Urothelium cell line (cell line): ENCODE measurements at places on chromosomes 1 and 21.

DNA sequence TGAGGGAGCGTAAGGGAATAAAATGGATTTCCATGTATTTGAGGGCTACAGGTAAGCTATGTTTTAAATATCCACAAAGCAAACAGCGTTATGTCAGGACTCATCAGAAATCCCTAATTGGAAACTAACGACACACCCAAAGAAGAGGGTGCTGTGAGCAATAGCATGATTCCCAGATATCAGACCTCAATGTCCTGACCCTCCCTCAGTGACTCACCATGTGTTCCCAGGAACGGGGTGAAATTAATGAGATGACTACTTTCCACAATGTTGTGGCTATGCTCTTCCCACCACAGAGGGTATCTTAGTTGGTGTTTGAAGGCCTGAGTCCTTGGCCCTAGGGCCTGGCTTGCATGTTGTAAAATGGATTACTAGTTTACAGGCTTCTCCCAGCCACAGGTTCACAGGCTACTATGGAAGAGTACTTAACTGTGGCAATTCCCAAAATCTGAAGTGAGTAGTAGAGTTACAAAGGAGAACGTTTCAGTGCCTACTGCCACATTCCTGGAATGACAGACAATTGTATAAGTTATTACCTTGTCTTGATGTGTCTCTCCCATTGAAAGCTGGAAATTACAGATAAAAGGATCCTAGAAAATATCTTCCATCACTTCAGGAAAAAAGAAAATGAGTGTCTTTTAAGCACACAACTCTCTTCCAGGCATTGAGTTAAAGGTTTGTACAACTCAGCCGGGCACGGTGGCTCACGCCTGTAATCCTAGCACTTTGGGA is 1.7 kb upstream of the KRTAP11-1 start:
- peak; percentile 29 for DNase-seq

DNA sequence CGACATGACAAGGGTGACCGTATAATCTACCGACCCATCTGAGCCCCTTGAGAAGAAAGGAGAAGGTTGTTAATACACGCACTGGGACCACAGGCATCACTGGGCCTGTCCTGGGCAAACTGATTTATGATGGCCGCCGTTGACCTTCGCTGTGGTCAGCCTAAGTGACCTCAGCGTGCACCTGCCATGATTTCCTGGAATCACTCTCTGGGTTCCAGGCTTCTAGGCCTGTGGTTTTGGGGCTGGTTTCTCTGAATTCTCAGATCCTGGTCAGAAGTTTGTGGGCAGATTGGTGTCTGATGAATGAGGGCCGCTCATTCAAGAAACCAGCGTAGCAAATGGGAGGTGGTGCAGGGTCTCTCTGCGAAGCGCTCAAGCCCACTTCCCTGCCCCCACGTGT is 64.0 kb downstream of the SIK1 start:
- DNase-seq: no peak

DNA sequence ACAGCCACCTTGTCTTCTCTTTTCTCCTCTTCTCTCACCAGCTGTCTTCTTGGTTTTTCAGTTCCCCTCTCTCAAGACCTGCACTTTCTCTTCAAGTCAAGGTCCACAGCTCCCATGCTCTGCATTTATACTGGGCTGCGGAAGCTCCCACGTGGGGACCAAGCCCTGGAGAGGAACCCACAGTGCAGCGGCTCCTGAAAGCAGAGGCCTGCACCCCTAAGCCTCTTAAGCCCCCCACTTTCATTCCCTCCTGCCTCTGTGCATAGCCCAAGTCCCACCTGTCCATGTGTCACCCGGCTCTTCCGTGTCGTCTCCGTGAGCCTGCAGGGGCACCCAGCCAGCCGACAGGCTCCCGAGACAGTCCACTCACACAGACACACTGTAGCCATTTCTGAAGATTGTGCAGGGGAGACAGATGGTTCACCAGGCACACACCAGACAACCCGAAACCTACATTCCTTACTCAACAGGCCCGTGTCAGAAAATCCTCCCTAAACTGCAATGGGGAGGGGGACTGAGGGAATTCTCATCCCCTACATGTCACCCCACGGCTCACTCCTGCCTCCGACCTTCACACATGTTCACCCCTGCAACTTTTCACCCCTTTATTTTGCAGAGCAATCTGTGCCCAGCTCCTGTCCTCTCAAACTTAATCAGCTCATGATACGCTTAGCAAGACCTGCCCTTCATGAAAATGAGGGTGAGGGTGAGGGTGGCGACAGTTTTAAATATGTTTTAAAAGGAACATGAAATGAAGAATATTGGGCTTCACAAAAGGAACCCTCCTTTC is 6.3 kb downstream of the MX2 start:
- no peak for DNase-seq

- peak; percentile 75 for DNase-seq
These were observed 23.1 kb downstream of the IL10RB start for GRCh38 chr21:33289199-33289819.

DNA sequence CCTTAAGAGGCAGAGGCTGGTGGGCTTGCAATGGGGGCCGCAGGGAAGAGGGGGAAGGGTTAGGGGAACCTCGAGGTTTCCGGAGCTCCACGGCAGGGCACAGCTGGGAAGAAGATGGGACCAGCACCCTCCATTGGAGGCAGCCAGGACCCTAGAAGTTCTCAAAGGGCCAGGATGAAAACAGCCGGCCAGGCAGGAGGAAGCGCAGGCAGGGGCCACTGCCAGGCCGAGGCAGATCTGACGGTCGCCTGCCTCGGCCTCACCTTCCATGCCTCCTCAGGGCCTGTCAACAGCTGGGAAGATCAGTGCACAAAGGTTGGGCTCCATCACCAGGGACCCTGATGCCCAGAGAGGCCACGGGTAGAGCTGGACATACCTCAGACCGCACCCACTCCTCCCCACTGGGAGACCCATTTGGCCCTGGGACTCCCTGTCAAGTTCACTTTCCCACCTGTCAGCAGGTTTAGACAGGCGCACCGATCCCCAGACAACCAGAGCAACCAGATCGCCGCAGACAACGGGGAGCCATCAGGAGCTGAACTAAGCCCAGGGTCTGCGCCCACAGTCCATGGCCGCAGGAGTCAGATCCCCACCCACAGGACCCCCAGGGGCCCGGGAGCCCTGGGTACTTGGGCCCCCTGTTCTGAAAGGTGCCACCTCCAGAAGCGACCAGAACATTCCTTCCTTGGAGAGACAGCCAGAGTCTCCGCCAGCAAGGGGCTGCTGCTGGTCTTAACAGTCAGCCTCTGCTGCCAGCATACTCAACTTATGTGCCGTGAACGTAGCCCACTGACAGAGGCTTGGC is 2.2 kb downstream of the SLC19A1 start:
- no peak for DNase-seq

- DNase-seq: no peak
These were observed 87.1 kb upstream of the CACNA1E start for GRCh38 chr1:181396171-181396670.

- DNase-seq: peak; percentile 55
These were observed 71.1 kb upstream of the ERRFI1 start for GRCh38 chr1:8097077-8097799.

DNA sequence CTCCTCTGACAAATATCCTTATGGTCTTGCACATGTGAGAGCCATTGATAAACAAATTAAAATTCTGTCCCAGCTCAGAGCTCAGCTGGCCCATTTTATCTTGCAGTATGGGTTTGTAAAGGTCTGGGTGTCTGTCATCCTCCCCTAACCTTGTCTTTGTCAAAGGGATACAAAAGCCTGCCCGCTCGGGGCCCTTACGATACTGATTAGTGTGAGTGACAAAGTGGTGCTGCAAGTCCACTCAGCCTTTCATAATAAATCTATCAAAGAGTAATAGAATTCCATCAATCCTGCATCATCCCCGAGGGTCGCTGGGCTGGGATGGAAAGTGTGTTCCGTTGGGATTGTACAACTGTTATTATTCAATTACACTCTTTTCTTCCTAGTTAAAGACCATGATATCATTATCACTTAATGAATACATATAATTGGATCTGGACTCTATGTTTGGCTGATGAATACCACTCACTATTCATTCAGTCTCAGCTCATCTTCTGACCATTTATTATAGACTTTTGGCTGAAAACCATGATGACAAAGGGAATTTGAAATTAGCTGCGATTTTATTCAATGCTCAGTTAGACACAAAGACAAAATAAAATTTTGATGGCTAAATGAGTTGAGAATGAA is 122.5 kb upstream of the FOXD3 start:
- no peak for DNase-seq

DNA sequence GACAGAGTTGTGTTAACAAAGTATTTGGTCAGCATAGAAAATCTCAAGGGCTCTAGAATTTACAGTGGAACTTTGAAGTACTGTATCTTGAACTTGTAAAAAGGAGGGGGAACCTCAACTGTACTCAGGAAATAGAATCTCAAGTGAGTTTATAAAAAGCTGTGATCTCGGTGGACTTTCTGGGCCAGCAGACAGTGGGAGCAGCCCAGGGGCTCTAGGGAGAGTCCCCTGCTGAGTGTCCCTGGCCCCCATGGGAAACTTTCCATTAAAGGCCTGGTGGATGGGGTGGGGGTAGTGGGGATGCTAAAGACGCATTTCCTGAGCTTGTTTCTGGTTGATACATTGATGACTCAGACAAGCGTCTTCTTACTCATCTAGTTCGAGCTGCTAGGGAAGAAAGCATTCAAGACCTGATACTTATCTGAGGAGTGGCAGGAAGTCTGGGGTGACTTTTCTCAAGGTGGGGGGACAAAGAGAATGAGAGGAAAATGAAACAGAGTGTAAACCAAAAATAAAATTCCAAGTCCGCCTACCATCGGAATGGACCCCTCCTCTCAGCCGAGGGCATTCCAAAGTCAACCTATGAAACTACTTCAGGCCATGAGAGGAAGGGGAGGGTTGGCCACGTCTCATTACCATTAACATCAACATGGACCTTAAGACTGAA is 65.5 kb downstream of the NID1 start:
- peak; percentile 72 for DNase-seq

DNA sequence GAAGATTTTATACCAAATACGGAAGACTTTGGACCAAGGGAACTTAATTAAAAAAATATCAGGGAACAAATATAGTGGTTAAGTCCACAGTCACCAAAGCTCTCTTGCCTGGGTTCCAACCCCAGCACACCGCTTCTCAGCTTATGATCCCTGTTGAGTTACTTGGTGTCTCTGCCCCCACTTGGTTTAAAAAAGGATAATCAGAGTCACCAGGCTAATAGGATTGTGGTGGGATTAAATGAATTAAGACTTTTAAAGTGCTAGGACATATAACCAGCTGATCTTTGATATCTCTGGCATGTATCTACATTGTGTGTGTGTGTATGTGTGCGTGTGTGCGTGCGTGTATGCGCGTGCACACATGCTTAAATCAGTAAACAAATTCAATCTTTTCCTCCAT is 474.7 kb upstream of the DAB1 start:
- no peak for DNase-seq

- DNase-seq: no peak
These were observed 71.1 kb downstream of the NIBAN1 start for GRCh38 chr1:184903111-184903692.

DNA sequence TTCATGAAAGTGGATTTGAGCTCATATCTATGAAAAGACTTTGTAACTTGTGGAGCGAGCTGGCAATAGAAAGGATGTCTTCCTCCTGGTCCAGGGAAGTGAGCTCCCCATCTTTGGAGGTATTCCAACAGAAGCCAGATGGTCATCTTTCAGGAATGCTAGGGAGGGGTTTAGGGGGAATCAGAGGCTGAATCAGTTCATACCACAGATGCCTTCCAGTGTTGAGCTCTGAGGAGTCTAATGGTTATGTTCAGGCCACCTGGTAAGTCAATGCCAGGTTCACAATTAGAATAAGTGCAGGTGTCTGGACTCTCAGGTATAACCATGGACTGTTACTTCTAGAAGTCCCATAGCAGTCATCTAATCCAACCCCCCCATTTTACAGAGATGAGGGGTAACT is 119.1 kb downstream of the ACTL8 start:
- DNase-seq: peak; percentile 84

DNA sequence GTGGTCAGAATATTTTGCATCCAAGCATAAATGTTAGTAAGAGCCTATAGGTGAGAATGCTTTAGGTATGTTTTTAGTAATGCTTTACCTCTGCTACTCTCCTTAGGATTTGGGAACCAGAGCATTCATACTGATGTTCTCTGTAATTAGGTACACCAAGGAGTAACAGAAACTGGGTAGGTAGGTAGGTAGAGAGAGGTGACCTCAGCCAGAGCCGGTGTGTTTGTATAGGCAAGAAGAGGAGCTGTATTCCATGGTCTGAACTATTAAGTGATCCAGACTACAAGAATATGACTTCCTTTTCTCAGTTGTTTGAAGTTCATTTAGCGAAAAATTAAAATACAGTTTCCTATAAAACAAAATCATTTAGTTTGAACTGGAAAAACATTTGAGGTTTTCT is 108.5 kb downstream of the SDCCAG8 start:
- no peak for DNase-seq

GRCh38 chr1:68116643-68117235 is 66.3 kb upstream of the DIRAS3 start:
- peak; percentile 49 for DNase-seq

GRCh38 chr1:158188611-158189010 is 7.9 kb downstream of the CD1D start:
- DNase-seq: no peak

DNA sequence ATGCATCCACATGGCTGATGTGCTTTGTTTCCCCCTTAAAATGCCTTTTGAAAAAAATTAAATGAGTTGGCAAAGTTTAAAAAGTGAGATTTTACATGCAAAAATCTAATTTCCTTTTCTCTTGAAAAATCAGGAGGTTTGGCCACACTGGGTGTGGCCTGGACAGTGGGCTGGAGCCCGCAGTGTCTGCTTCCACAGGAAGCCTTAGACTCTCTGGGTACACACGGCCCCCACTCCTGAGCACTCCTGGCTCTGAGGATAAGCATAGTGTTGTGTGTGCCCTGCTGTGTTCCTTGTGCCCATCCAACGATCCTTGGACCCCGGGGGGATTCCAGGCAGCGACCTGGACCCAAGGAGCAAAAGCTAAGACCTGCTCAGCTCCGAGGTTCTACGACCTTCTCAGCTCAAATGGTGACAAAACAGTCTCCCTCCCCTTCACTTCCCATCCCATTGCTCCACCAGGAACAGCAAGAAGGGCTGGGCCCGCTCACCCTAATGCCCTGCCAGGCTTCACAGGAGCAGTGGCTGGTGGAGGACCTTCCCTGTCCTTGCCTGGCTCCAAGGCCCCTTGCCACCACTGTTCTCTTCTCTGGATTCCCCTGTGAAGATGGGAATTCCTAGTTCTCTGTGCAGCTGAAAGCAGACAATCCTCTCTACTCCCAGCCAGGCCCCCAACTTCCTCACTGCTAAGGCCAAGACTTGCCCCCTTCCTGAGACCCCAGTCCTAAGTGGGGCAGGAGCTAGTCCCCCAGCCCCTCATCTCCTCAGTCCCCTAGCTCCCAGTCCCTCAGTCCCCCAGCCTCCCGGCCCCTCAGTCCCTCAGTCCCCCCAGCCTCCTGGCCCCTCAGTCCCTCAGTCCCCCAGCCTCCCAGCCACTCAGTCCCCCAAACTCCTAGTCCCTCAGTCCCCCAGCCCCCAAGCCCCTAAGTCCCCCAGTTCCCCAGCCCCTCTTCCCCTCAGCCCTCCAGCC is 395.8 kb downstream of the PTPRU start:
- no peak for DNase-seq

DNA sequence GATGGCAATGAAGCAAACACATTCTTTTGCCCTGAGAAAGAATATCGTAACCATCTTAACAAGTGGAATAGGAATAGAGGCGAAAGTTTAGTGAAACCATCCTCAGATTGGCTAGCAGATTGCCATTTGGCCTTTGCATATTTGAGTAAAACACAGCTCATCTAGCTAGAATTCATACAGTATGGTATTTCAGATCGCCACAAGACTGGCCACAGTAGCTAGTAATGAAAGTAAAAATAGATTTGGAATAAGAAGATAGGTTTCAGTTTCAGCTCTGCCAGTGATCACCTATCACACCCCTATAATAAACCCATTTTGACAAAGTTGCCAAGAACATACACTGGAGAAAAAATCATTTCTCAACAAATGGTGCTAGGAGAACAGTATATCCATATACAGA is 294.9 kb downstream of the LRRIQ3 start:
- no peak for DNase-seq
